Right renal pelvis (tissue), 4 donors: ENCODE measurements at places on chromosomes 2 and 18.

DNA sequence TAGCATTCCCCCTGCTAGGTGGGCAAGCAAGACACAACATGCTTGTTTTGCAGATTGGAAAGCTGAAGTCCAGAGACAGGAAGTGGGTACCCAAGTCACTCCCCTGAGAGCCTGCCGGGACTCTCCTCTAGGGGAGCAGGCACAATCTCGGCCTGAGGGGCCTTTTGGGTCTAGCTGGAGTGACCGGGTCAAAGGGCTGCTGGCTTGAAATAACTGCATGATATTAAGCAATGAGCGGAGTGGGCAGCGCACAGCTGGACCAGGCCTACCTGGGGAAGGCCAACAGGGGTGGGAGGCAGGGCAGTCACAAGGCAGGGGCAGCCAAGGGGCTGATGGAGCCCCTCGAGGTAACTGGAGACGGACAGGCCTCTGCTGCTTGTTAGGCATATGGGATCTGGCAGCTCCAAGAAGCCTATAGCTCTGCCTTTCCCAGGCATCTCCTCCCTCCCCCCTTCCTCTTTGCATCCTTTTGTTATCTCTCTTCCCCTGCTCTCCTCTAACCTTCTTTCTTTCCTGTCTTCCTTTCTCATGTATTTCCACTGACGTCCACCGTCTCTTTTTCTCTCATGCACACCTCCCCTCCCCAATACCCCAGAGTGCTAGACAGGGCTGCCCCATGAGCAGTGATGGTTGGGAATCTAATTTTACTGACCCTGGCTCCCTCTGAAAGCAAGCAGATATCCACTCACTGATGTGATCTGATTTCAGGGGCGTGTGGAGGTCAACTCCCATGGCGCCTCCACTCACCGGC lies 237.5 kb downstream of the LOXHD1 start:
- no peak for DNase-seq

GRCh38 chr2:17542471-17542870 lies 2.0 kb downstream of the VSNL1 start:
- DNase-seq, result no peak

GRCh38 chr2:196502386-196502785 lies 137.1 kb upstream of the CCDC150 start:
- no peak for DNase-seq

- no peak for DNase-seq
Measured at GRCh38 chr2:12277241-12278034, 439.3 kb upstream of the TRIB2 start.

GRCh38 chr2:241499146-241499965 lies 9.0 kb downstream of the STK25 start:
- no peak for DNase-seq
